CD4-positive, alpha-beta T cell treated with Interleukin-2 at 100 ng/mL for 4 hours (primary cell): ENCODE measurements at places on chromosomes 4 and X.

- DNase-seq: no peak
Measured at GRCh38 chr4:40395166-40395900, 60.2 kb downstream of the CHRNA9 start.

- DNase-seq: no peak
Measured at GRCh38 chr4:35925806-35926205, 318.5 kb downstream of the ARAP2 start.

DNA sequence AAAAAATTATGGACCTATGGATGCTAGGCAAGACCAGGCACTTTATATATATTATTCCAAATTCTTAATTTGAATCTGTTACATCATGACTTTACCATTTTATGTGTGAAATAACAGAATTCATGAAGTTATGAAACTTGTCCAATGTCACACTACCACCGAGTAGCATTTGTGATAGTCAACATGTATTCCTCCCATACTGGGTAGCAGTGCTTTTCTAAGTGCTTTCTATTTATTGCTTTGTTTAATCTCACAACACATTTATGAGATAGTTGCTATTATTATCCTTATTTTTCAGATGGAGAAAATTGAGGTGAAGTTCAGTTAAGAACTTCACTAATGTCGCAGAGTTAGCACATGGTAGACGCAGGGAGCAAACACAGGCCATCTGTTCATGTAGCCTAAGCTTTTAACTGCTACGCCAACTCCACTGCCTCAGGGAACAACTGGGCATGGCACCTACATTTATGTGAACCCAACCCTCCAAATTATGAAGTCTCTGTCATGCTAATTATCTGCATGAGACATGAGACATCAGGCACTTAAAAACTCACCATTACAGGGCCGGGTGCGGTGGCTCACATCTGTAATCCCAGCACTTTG is 20.8 kb downstream of the GUCY1A1 start:
- no peak for DNase-seq

GRCh38 chr4:109177096-109177810 is 125.2 kb downstream of the COL25A1 start:
- DNase-seq: no peak

DNA sequence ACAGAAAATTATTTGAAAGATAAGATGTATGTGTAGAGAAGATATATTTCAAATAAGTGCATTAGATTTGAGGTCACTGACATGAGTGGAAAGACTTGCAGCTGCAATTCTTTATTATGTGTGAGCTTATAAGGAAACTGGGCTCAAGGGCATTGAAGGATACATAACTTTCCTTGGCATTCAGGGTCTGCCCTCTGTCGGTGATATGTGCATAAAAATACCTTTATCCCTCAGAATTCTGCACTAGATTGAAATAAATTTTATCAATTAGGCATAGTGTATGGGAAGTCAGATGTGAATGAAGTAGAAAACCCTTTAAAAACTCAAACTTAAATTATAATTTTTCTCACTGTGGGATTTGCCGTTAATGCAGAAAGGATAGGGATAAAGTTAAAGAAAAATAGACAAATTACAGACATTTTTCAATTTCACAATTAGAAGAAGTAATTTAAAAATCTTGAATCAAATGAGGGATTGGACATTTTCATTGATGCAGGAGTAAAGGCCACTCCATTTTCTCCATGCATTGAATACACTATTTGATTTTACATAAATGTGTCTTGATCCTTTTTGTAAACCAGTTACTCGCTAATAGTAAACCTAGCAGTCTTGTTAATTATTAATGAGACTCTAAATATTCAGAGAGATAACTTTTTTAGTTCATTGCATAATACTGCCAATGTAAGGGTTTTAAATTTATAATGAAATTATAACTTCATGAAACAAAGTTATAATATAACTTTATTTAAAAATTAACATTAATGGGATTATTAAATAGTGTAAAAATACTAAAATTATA is 21.0 kb upstream of the ETNPPL start:
- no peak for DNase-seq

GRCh38 chrX:129786210-129786651 is 6.5 kb downstream of the SASH3 start:
- no peak for DNase-seq

DNA sequence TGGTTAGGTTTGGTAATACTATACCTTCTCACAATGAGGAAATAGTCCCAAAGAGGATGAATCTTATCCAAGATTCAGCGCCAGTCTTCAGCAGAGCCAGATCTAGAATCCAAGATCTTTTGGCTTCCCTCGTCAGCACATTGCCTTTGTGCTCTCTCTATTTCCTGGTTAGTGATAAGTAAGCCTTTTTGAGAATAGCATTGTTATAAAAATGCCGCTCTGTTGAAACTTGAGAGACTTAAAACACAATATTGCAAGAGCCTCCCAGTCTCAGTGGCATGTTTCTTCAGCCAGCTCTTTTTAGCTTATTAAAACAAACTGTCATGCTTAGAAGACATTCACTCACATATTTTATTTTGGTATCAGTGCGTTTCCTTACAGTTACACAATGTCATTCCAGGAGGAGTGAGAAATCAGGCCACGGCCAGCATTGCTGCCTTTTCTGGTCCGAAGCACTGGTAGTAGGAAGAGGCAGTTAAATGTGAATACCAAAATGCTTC is 141.4 kb downstream of the KLHL8 start:
- no peak for DNase-seq

DNA sequence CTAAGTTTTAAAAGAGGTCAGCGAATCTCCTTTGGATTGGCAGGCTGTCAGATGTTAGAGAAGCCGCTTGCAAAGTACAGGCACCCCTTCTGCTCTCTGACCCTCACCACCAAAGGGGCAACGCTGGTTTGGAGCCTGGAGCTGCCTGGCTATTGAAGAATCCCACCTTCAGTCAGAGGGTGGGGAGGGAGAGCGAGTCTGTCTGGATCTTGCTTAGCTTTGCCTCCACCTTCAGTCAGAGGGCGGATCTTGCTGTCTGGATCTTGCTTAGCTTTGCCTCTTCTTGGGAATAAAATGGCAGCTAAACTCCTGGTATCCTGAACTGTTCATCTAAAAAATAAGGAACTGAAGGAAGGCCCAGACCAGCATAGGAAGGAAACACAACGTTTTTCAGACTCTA is 7.3 kb downstream of the CCDC110 start:
- DNase-seq: no peak

GRCh38 chrX:74814681-74815080 is 110.6 kb downstream of the NEXMIF start:
- DNase-seq: no peak

DNA sequence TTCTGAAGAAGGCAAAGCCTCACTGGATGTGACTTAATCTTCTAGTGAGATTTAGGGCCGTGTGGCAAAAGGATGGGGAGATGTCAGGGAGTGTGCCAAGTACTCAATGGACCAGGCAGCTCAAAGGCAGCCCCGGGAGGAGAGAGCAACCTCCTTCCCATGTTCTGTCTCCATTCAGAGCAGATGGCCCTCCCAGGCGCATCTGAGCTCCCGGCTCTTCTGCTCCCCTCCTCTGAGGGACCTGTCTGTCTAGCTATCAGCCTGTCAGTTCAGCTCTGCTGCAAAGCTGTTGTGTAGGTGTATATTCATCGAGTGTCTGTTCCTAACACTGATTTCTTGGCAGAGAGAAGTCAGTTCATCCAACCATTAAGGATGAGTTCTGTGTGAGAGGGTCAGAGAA is 10.9 kb upstream of the PORCN start:
- no peak for DNase-seq

GRCh38 chrX:3141031-3141430 is 99.8 kb downstream of the ARSF start:
- no peak for DNase-seq

DNA sequence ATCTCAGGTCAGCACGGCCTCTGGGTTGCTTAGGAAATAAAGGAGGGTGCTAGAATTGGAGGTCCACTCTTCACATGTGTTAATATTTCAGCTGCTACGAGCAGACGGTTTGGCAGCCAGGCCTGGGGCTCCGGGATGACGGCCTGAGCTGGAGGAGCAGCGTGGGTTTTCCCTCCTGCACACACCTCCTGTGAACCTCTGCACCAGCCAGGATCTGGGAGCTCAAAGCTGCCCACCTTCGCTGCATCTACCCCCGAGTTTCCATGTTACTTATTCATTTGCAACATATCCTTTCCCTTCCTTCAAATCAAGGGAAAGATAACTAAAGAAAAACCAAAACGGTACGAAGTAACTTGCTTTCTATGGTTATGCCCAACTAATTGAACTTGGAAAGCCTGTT is 13.6 kb downstream of the STOX2 start:
- DNase-seq: no peak

DNA sequence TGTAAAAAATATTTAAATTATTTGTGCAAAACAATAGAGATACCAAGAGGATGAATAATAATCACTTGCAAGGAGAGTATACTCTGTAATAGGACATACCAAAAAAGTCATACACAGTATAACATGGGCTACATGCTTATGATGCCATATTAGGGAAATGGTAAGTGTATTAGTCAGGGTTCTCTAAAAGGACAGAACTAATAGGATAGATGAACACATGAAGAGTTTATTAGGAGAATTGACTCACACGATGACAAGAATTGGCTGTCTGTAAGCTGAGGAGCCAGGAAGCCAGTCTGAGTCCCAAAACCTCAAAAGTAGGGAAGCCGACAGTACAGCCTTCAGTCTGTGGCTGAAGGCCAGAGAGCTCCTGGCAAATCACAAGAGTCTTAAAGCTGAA is 151.2 kb downstream of the DTHD1 start:
- no peak for DNase-seq

DNA sequence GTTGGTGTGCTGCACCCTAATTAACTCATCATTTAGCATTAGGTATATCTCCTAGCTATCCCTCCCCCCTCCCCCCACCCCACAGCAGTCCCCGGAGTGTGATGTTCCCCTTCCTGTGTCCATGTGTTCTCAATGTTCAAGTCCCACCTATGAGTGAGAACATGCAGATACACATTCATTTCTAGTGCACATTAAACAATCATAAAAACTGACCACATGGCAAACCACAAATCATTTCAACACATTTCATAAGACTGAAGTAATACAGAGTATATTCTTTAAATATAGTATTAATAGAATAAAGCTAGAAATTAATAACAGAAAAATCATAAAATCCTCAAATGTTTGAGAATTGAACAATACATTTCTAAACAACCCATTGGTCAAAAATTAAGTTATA is 34.1 kb downstream of the PRKG2 start:
- no peak for DNase-seq

GRCh38 chr4:11287055-11287454 is 141.6 kb downstream of the HS3ST1 start:
- DNase-seq: no peak

GRCh38 chr4:153509724-153510123 is 43.6 kb downstream of the TMEM131L start:
- no peak for DNase-seq

DNA sequence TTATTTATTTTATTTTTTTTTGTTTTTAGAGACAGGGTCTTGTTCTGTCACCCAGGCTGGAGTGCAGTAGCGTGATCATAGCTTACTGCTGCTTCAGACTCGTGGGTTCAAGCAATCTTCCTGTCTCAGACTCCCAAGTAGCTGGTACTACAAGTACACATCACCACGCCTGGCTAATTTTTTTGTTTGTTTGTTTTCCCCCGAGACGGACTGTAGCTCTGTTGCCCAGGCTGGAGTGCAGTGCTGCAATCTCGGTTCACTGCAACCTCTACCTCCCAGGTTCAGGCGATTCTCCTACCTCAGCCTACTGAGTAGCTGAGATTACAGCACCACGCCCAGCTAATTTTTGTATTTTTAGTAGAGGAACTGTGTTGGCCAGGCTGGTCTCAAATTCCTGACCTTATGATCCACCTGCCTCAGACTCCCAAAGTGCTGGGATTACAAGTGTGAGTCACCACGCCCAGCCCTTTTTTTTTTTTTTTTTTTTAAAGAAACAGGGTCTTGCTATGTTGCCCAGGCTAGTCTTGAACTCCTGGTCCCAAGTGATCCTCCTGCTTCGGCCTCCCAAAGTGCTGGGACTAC is 32.2 kb downstream of the COPS4 start:
- DNase-seq: no peak

DNA sequence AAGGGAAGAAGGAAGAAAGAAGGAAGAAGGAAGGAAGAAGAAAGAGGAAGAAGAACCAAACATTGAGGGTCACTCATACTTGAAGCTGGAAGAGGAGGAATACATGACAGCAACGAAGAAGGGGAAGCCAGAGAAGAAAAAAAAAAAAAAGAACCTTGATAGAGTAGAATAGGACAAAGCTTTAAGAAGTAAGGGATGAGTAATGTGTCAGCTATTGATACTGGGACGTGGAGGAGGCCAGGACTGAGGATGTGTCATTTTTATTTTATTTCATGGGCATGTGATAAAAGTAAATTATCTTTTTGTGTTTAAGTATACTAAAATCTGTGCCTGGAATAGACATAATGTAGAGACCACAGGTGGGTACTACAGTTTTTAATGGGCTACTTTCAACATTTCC is 6.4 kb downstream of the EDA2R start:
- DNase-seq: no peak

GRCh38 chrX:81377329-81377728 is 175.4 kb downstream of the SH3BGRL start:
- no peak for DNase-seq

- no peak for DNase-seq
Measured at GRCh38 chr4:7034262-7035081, 8.7 kb upstream of the TADA2B start.

DNA sequence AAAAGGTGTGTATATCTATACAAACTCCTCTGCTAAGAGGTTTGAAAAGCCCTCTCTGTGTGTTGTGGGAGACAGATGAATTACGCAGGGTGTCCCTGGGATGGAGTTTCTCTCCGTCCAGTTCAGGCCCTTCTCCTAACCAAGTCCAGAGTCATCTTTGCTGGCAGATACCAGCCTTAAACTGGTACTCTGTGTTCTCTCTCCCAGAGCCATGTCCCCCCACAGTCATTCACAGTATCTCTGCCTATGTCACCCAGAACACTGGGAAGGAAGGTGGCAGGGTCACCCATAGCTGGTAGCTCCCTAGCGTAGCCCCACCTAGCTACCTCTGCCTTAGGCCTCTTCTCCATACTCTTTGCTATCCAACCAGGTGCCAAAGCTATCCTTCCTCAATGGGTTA is 8.9 kb downstream of the AMER1 start:
- no peak for DNase-seq

DNA sequence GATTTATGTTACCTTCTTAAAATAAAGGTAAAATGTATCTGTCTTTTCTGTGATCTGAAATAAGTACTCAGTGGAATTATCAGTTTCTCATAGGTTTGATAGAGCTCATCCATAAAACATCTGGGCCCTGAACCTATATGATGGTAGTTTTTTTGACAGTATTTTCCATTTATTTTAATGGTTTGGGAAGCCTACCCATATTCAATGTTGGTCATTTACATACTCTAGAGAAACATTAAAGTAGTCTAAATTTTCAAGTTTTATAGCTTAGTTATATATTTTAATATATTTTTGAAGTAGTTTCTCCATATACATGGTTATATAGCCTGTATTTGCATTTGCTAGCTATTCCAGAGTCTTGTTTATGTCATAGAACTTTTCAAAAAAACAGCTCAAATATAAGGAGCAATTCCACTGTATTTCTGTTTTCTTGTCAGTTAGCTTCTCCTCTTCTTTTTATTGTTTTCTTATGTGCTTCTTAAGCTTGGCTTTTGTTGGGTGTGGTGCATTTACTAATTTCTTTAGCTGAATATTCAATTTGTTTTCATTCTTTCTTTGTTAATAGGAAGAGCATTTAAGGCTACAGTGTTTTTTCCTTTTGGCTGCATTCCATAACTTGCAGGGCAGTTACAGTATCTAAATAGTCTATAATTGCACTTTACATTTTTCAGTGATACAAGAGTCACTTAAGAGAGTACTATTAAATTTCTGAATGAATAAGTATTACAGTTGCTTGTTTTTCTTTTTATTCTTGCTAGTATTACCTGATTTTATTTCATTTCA is 181.4 kb downstream of the DKK2 start:
- no peak for DNase-seq

GRCh38 chr4:87185146-87185870 is 35.1 kb downstream of the KLHL8 start:
- DNase-seq: no peak
